ENCODE measurements at places on chromosomes 2 and 18.

DNA sequence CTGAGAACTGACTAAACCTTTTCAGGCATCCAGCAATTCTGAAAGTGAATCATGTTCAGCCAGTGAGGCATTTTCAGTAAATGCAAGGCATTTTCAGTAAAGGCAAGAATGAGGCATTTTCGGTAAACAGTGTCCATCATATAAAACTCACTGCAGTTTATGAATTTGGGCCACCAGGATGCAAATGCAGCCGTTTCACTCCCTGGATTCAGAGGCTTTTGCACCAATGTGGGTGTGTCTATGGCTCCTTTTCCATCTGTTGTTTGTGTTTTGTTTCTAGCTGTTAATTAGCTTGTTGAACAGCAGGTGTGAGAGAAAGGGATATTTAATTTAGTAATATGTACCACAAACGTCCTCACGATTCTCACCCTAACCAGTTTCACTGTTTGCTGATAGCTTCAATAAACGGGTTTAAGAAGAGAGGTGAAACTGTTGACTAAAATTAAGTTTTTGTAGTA lies 116.3 kb upstream of the PGAP1 start:
- no peak for DNase-seq

DNA sequence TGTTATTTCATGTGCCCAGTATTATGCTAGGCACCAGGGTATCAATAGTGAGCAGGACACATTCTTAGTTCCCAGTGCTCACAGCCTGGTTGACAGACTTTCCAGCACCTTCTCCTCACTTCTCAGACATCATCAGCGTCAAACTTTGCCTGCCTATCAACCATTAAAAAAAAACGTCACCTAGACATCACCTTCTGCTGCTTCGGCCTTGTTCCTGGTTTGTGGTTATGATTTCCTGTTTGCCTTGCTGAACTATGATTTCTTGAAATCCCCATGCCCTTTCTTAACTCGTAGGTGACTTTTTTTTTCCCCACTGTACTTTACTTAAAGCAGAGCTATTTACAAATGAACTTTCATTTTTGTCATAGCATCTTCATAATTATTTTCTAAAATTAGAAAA lies 60.4 kb upstream of the NABP1 start:
- no peak for DNase-seq

GRCh38 chr2:127568128-127568527 lies 32.6 kb downstream of the MYO7B start:
- DNase-seq, result peak; percentile 46

DNA sequence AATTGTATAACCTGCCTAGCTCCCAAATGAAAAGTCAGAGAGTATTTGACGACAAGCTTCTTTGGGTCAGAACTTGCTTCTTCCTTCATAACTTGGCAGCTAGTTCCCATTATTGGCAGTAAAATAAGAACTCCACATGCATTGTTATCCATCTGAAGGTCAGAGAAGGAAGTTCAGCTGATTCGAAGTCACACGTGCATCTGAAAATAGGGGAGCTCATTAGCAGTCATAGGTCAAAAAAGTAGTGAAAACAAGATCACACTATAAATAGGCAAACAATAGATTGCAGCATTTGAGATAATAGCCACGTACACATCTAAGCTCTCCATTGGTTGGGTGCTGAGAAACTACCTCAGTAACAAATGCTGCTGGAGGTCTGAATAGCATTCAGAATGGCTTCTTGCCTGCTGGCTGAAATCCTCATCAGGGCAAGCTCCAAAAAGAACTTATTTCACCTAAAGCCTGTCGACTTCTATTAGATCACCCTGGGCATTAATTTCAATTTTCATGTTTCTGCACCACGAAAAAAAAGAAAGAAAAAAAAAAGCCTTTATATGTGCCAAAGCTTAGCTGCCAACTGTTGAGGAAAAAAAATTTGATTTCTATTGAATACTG lies 1492.9 kb upstream of the CELF4 start:
- DNase-seq, result no peak

DNA sequence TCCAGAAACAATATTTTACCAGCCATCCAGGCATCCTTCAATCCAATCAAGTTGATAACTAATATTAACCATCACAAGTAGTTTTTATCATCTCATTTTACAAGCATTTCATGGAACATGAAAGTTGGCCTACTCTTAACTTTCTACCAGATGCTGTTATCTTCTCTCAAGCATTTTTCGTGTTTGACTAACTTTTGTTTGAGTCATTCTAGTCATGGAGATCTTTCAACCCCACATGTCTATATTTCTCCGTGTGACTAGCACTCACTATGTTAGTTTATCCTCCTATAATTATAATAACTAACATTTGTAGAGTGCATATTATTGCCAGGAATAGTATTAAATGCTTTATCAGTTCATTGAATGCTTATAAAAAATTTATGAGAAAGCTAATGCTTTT lies 307.0 kb upstream of the CWC22 start:
- DNase-seq, result no peak

GRCh38 chr2:189933041-189933440 lies 129.5 kb downstream of the MSTN start:
- no peak for DNase-seq

- DNase-seq, result no peak
Measured at GRCh38 chr2:161965994-161966393, 108.0 kb downstream of the DPP4 start.

GRCh38 chr2:235418918-235419317 lies 74.9 kb upstream of the AGAP1 start:
- DNase-seq, result no peak

GRCh38 chr18:40019797-40020392 lies 1935.1 kb upstream of the PIK3C3 start:
- DNase-seq, result no peak

DNA sequence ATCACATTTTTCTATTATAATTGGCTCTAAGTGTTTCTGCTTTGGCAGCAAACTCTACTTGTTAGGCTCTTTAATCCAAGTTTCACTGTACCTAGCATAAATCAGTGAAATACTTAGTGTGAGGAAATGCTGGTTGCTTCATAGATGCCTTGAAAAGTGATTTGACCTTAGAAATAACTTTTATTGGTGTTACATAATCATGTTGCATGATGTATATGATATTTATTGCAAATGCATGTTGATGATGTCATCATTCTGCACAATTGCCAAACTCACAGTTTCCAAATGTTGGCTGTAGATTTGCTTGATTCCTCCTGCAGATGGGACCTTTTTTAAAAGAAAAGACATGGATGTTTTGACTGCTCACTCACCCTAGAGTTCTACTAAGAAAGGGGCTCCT lies 137.6 kb upstream of the BCL2L11 start:
- no peak for DNase-seq

GRCh38 chr2:221468317-221468716 lies 103.8 kb downstream of the EPHA4 start:
- DNase-seq, result no peak

- no peak for DNase-seq
Measured at GRCh38 chr18:45519411-45520280, 95.6 kb upstream of the SLC14A2 start.

DNA sequence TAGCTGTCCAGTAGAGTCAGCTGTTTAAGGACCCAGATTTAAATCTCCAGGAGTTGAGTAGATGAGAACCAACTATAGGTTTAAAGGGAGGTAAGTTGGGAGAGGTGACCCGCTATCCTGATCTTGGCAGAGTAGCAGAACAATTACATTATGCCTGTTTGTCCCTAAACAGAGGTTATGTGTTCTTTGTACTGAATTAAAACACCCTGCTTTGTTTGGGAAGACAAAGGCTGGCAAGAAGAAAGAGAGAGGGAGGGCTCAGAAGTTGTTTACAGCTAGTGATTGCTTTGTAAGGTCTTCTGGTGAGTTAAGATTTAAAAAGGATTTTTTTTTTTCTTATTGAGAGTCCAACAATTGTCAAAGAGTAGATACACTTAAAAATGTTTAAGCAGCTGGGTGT lies 37.3 kb downstream of the USP14 start:
- DNase-seq, result no peak

- DNase-seq, result no peak
Measured at GRCh38 chr2:230751062-230751461, 38.4 kb downstream of the CAB39 start.

DNA sequence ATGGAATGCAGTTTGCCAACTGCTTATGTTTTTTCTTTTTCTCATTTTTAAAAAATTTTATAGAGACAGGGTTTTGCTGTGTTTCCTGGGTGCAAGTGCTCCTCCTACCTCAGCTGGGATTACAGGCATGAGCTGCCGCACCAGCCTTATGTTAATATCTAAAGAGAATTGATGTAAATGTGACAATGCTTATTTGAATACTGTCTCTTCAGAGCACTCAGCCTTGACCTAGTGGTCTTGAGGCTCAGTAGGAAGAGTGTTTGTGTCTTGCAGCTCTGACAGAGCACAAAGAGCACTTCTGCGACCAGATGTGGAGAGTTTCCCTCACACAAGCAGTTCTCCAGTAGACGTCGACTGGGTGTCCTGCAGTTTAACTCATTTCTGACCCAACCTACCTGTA lies 55.3 kb downstream of the ARHGEF4 start:
- no peak for DNase-seq

- no peak for DNase-seq
Measured at GRCh38 chr2:73035899-73036711, 35.4 kb downstream of the SFXN5 start.

DNA sequence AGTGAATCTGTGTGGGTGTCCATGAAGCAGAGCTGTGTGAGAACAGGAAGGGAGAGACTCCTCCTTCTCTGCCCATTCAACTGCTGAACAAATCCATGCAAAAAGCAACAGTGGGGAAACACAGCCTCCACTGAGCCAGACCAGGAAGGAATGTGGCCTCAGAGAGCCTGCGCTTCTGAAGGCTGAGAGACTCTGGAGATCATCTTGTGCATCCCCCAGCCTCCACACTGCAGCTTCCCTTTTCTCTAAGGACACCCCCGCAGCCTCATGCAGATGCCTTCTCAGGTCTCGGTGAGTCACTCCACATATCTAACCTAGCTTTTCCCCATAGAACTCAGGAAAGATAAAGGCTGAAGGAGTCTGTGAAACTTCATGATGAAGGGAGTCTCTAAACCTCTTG lies 402.9 kb downstream of the TNS1 start:
- DNase-seq, result no peak

GRCh38 chr2:38284971-38285370 lies 92.1 kb downstream of the ATL2 start:
- DNase-seq, result no peak

DNA sequence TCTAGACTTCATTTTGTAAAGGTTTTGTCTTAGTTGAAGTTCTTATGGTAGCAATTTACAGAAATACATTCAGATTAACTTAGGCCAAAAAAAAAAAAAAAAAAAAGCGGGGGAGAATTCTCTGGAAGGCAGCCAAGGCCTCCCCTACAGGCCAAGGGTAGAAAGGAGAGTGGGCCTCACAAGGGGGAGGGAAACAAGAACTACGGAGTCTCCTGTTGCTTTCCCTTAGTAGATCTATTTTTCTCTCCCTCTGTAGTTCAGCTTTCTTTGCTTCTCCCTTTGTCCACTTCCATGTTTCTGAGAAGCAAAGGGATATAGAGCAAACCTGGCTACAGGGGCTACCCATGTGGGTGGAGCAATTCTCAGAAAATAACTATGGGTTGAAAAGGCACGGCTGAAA lies 2.4 kb upstream of the STK11IP start:
- no peak for DNase-seq

Measured in activated CD8-positive, alpha-beta memory T cell treated with anti-CD3 and anti-CD28 coated beads, Interleukin-2, amount 50 U/mL, for 48 hours (primary cell).